ENCODE measurements at places on chromosomes 3 and 15. TPM values are rescaled to one million over a fixed set of nuclear protein-coding genes. Genes with fewer than 3 reads are reported as not detected.

Gene RBMS3
- total RNA-seq = 67.7 TPM

Gene TMPRSS7
- not detected for total RNA-seq

Gene ZDHHC19
- 1.6 TPM for total RNA-seq

DNA sequence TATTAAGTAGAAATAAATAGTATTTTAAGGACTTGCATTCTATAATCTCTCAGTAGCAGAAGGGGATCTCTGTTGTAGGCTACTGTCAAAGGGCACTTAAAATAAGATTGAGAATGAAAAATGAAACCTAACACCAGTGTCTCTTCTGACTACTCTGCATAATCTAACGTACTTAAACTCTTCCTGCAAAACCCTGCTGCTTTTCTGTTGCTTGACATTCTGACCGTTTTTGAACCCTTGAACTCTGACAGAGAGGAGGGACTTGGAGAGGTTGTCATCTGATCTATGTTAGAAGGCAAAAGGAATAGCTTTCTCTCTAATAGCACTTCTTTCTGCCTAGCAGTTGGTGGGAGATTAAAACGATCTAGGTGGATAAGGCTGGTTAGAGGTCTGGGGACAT is 204.6 kb downstream of the ZIC1 start:
- H3K27me3 ChIP-seq = no peaks in the 10 kb centered on the region
- no peak overlapping the region for H3K27ac ChIP-seq
- no peaks in the 10 kb centered on the region for H3K36me3 ChIP-seq
- no peak overlapping the region for H3K4me3 ChIP-seq
- DNase-seq = no peak

GRCh38 chr15:71529361-71529760 is 281.0 kb upstream of the NR2E3 start:
- peaks cover 6% of the 10 kb centered on the region for H3K4me1 ChIP-seq
- no peaks in the 10 kb centered on the region for H3K27me3 ChIP-seq
- H3K27ac ChIP-seq = no peak overlapping the region
- DNase-seq = no peak
- no peak overlapping the region for H3K4me3 ChIP-seq

- DNase-seq = no peak
- no peaks in the 10 kb centered on the region for H3K36me3 ChIP-seq
- no peaks in the 10 kb centered on the region for H3K27me3 ChIP-seq
- H3K4me1 ChIP-seq = no peaks in the 10 kb centered on the region
- H3K4me3 ChIP-seq = no peak overlapping the region
Measured at GRCh38 chr15:82549199-82549665, 9.0 kb upstream of the RPS17 start.

- no peak overlapping the region for H3K4me3 ChIP-seq
- H3K36me3 ChIP-seq = no peaks in the 10 kb centered on the region
- no peaks in the 10 kb centered on the region for H3K27me3 ChIP-seq
Measured at GRCh38 chr15:43376017-43376705, 5.3 kb downstream of the TUBGCP4 start.

- no peak overlapping the region for H3K4me3 ChIP-seq
- no peak overlapping the region for H3K27ac ChIP-seq
- H3K4me1 ChIP-seq = no peaks in the 10 kb centered on the region
- H3K27me3 ChIP-seq = no peaks in the 10 kb centered on the region
- DNase-seq = no peak
Measured at GRCh38 chr3:13873818-13874217, 6.1 kb downstream of the WNT7A start.
